ENCODE measurements at places on chromosomes 16 and 17. TPM values are rescaled to one million over a fixed set of nuclear protein-coding genes. Genes with fewer than 3 reads are reported as not detected.

DNA sequence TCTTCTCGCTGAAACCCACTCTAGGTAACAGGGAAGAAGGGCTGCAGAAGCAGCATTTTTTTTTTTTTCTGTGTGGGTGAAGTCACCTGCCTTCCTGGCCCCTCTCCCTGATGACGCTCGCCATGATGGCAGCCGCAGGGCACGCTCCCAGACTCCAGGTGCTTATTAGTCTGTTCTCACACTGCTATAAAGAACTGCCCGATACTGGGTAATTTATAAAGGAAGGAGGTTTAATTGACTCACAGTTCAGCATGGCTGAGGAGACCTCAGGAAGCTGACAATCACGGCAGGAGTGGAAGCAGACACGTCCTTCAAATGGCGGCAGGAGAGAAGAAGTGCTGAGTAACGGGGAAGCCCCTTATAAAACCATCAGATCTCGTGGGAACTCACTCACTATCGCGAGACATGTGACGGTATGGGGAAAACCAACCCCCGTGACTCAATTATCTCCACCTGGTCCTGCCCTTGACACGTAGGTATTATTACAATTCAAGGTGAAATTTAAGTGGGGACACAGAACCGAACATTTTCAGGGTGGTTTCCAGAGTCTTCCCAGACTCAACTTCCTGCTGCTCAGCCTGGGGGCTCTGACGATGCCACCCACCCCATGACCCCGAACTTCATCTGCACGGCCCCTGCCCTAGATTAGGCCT is 34.9 kb upstream of the NLRP1 start:
- no peak overlapping the region for H3K27ac ChIP-seq
- no peaks in the 10 kb centered on the region for H3K4me1 ChIP-seq
- H3K4me3 ChIP-seq, result no peak overlapping the region
- no peak for DNase-seq
- H3K27me3 ChIP-seq, result no peaks in the 10 kb centered on the region
- H3K36me3 ChIP-seq, result no peaks in the 10 kb centered on the region

DNA sequence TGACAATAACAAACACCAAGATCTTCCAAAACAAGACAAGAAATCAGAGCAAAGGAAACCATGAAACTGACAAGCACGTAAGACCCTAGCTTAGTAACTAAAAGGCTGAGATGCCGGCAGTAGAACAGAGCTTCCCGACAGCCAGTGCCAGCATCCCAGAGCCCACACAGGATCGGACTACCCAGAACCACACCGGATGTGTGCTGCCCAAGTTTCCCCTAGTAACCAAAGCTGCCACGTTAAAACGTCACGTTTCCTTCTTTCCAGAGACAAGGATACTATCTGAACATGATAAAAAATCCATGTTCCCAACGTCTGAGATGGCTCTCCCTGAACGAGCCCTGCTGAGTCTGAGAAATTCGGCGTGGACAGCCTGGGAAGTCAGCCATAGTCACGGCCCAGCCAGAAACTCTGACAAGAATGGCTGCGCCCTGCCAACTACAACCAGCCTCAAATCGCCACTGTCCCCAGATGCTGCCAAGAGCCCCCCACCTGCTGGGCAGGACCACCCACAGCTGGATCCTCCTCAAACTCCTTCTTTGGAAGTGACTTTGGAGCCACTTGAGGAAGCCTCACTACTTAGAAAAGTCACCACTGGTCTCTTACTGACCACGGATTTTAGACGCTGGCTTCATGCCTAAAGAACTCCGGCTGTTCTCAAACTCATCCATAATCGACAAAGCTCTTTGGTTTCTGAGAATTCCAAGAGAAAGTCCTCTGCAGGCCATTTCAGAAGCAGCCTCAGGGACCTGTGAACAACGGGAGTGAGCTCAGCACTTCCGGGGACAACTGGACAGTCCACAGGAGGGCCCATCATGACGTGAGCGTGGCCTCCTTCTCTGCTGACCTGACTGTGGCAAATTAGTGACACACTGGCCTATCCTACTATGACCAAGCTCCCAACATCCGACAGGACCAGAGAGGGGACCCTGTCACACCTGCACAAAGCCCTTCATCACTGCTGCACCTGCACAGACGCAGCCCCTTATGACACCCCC is 16.7 kb downstream of the CCDC57 start:
- H3K4me1 ChIP-seq, result no peaks in the 10 kb centered on the region
- H3K4me3 ChIP-seq, result no peak overlapping the region
- no peak overlapping the region for H3K27ac ChIP-seq
- H3K27me3 ChIP-seq, result no peaks in the 10 kb centered on the region

SECTM1 gene
- 4.1 TPM for total RNA-seq

DNA sequence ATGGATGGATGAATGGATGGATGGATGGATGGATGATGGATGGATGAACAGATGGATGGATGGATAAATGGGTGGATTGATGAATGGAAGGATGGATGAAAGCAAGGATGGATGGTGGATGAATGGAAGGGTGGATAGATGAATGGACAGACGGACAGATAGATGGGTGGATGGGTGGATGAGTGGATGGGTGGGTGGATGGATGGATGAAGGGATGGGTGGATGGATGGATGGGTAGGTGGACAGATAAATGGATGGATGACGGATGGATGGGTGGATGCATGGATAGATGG is 14.9 kb downstream of the SRL start:
- no peaks in the 10 kb centered on the region for H3K27me3 ChIP-seq
- no peaks in the 10 kb centered on the region for H3K4me1 ChIP-seq
- no peaks in the 10 kb centered on the region for H3K36me3 ChIP-seq
- DNase-seq, result no peak
- no peak overlapping the region for H3K4me3 ChIP-seq

DNA sequence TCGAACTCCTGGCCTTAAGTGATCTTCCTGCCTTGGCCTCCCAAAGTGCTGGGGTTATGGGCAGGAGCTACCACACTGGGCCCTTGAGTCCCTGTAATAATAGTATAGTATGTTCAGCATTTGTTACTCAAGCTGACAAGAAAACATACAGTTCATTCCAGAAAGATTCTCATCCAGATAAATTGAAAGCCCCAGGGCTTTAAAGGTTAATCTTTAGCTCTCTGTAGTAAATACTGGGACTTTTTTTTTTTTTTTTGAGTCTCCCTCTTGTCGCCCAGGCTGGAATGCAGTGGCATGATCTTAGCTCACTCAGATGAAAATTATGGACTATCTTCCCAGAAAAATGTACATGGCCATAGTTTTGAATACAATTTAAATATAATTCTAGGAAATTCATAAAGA is 11.0 kb downstream of the BRCA1 start:
- no peak overlapping the region for H3K27ac ChIP-seq
- H3K36me3 ChIP-seq, result no peaks in the 10 kb centered on the region
- no peak for DNase-seq
- no peaks in the 10 kb centered on the region for H3K27me3 ChIP-seq

All from thyroid gland (tissue), 4 donors.